Left lung (tissue), 14 donors: ENCODE measurements at places on chromosomes 12 and 14. TPM values are rescaled to one million over a fixed set of nuclear protein-coding genes. Genes with fewer than 3 reads are reported as not detected.

DNA sequence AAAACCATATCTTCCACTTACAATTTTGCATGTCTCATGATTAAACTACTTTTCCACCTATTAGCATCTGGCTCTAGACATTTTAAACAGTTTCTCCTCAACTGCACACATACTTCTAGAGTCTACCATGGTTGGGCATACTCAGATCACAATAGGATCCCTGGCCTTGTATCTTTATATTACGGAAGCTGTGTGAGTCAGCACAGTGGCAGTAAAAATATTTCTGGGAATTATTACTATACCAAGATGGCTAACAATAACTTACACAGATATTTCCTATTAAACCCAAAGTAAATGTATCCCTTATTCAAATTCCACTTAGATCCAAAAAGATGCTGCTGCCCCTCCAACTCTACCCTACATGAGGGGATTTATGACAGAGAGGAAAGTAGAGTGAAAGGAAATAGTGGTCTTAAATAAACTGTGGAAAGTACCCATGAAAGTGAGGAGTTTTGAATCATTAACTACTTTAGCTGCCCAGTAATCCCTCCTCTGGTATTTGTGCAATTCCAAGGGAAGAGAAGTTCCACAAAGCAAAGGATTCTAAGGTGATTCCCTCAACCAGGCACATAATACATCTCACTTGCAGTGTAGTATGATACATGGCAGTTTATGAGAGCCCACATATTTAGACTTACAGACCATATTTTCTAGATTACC lies 14.0 kb upstream of the CPSF6 start:
- DNase-seq: no peak

Gene KRT79
- not detected for polyA plus RNA-seq

DNA sequence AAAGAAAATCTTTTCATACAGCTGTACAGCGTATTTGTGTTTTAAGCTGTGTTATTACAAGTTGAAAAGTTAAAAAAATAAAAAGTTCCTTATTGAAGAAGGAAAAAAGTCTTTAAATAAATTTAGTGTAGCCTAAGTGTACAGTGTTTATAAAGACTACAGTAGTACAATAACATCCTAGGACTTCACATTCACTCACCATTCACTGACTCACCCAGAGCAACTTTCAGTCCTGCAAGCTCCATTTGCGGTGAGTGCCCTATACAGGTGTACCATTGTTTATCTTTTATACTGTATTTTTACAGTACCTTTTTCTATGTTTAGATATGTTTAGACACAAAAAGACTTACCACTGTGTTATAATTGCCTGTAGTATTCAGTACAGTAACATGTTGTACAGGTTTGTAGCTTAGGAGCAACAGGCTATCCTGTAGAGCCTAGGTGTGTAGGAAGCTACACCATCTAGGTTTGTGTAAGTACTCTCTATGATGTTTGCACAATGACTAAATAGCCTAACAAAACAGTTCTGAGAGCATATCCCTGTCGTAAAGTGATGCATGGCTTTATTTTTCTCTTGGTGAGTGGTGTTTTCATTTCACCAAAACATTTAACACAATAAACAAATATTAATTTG lies 275.2 kb downstream of the DACT1 start:
- no peak for DNase-seq

DNA sequence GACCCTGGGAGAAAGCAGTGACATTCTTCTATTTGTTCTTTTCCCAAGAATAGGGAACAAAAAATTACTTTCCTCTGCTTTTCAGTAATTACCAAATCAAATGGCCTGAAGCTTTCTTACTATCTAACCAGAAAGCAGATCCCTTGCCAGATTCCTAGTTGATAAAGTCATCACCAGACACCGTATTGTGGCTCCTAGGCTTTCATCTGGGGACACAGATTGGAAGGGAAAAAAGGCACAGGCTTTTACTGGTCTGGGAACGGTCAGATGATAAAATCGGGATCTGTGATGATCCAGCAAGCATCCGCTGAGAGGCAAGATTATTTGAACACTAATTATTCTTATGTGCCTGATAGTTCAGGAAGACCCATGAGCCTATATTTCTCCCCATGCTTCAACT lies 79.1 kb upstream of the BCL2L14 start:
- no peak for DNase-seq

DNA sequence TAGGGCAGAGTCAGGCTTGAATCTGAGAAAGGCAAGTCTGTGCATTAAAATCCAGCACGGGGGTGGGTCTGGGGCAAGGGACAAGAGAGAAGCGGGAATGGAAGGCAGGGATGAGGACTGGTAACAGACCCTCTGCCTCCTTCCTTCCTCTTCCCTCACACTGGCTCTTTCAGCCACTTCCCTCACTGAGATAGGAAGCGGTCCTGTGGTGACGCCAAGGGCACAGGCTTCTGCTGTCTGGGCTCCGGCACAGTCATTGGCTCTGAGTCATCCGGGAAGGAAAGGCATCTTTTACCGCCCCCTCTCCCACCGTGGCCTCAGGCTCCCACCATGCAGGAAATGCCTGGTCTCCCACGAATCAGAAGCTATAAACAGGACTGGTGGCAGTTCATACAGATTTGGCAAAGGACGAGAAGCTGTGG lies 70.2 kb downstream of the ETV6 start:
- DNase-seq: peak; percentile 87

DNA sequence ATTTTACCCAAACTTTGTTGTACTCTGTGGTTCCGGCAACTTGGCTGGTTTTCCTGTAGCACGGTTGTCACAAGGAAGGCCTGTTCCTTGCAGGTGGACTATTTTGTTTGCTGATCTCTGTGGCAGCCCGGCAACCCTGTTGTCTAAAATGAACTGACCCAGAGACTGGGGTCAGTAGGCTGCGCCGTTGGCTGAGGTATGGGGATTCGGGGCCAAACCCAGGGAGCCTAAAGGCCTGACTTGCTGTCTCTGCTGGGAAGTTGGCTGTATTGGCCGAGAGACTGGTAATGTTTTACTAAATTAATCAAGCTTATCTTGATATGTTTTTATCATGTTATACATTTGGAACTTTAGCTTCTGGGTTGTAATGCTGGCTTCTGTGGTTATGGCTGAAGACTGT lies 13.8 kb downstream of the SMIM41 start:
- no peak for DNase-seq

DNA sequence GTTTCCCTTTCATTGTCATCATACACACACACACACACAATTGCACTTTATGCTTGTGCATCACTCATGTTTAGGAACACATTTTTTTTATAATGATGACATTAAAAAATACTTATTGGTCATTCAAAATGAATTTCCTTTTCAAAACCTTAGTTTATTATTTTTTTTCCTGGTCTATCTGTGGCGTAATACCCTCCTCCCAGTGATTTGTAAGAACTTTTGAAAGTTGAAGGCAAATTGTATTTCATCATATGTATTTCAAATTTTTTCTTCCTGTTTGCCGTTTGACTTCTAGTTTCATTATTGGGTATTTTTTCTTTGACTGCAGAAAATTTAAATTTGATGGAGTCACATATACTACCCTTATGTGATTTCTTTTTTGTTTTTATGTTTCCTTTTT lies 2.5 kb upstream of the LRRK2 start:
- DNase-seq: no peak

DNA sequence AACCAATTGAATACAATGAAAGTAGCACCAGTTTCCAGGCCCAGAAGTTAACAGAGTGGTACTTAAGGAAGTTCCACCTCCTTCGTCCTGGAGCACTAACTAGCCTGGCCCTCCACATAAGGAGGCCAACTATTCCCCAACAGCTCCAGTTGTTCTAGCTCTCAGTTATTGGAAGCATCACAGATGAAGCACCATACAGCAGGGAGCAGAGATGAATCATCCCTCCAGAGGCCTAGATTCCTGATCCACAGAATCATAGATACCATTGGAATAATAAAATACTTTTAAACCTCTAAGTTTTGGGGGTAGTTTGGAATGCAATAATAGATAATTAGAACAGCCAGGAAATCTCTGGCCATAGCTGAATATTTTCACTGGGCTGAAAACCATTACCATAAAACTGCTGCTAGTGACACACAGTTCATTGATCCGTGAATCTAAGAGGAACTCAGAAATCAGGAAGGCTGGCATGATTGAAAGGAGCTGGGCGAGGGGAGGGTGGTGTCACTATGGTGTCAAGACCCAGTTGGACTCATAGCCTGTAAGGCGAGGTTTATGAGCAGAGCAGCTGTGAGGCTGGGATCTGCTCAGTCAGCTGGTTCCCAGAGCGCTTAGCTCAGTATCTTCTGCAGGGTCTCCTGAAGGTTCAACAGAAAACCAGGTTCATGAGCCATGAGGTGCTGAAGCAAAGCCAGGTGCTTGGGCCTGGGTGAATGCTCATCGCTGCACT lies 371.4 kb upstream of the TMTC1 start:
- DNase-seq: no peak
